Right kidney (tissue), 9 donors: ENCODE measurements at places on chromosomes 16 and 17.

DNA sequence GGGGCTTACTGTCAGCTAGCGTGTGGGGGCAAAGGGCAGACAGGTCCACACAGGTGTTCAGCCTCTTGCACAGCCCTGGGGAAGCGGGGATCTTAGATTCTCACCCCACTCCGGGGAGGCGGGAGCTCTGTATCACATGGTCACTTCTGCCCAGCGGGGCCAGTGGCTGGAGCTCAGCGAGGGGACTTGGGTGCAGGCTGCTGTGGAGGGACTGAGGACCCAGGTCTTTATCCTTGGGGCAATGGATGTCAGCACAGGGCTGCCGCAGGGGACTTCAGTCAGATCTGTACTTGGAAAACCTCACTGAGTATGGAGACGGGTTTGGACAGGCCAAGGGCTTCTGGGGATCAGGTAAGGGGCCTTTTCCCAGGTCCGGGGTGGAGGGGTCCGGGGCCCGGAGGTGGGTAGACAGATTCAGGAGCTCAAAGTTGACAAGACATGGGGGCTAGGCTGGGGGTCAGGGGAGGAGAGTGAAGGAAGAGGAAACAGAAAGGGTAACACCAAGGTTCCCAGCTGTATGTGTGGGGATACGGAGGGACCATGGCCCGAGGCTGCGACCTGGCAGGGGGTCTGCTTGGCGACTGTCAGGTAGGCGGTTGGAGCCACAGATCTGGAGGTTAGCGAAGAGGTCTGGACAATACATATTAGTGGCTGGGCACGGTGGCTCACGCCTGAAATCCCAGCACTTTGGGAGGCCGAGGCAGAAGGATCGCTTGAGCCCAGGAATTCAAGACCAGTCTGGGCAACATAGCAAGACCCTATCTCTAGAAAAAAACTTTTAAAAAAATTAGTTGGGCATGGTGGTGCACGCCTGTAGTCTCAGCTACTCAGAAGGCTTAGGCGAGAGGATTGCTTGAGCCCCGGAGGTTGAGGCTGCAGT, 15.1 kb upstream of the BAIAP2 start:
- no peak for DNase-seq

DNA sequence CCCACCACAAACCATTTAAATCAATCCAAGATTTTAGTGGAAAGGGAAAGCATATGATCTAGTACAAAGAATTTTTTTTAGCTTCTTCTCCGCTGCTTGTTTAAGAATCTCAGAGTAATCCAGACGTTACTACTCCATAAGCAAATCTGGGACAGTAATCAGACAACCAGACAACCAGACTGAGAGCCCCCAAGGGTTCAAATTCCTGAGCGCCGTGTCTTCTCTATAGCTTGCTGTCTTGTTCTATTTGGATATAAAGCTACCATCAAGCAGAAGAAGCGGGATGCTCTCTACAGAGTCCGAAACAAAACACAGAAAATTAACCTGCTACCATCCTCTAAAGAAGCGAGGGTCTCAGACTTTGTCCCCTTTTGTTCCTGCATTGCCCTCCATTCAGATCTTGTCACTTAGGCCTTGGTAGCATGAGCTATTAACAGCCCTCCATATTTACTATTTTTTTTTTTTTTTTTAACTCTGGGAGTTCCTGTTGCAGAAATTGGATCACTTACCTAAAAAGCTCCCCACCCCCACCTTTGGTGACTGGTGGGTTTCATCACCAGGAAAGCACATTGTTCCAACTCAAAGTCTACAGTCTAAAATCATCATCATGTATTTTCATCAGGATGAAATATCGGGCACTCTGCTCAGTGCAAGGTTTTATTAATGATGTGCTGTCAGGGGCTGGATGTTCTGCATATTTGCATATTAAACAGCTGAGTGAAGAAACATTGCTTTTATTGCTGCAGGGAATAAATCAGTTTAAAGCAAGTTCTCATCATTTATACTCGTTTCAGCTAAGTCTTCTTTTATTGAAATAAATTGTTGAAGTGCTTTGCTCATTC, 576.7 kb downstream of the WWOX start:
- DNase-seq: no peak

GRCh38 chr17:72358465-72358864, 237.6 kb downstream of the SOX9 start:
- no peak for DNase-seq

GRCh38 chr17:21678393-21679081, 13.8 kb upstream of the KCNJ18 start:
- DNase-seq: no peak

DNA sequence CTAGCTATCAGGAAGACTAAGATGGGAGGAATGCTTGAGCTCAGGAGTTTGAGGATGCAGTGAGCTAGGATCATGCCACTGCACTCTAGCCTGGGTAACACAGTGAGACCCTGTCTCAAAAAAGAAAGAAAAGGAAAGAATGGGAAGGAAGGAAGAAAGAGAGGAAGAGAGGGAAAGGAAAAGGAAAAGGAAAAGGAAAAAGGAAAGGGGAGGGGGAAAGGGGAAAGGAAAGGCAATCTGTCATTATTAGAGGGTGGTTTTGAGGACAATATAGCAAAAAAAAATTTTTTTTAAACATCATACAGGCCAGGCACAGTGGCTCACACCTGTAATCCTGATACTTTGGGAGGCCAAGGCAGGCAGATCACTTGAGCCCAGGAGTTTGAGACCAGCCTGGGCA, 20.4 kb downstream of the JUP start:
- DNase-seq: no peak

- DNase-seq: no peak
Observed at GRCh38 chr16:83328936-83329335, 478.8 kb upstream of the HSBP1 start.

GRCh38 chr17:14310605-14311004, 9.7 kb downstream of the HS3ST3B1 start:
- no peak for DNase-seq

DNA sequence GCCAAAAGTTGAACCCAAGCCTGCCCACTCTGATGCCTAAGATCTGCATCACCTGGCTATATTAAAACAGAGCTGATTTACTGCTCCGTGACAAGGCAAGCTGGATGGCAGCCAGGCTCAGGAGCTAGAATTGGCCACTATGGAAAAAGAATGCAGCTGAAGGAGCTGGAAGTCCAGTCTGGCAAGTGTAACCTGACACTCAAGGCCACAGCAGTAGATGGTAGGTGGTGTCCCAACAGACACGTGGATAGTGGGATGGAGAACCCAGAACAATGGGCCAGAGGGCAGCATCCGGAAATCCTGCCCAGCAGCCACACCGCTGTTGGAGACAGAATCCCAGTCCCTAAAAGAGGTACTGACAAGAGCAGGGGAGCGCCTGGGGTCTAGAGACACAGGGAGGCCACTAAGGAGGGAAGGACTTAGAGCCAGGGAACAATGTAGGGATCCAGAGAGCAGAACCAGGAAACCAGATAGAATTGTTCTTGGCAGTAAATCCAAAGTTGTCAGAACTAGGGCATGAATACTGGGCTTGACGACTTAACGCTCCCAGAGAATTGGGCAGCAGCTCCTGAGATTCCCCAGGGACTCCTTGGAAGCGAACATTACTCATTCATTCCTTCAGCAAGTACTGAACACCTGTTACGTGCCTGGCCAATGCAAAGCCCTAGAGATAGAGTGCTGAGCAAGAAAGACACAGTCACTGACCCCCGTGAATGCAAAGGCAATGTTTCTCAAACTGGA, 85.7 kb downstream of the CDYL2 start:
- no peak for DNase-seq

- DNase-seq: no peak
Observed at GRCh38 chr17:54426296-54426886, 474.3 kb upstream of the TOM1L1 start.

- DNase-seq: no peak
Observed at GRCh38 chr16:9932919-9933653, 249.1 kb downstream of the GRIN2A start.

GRCh38 chr17:40675905-40676304, 10.9 kb upstream of the KRT222 start:
- no peak for DNase-seq

- no peak for DNase-seq
Observed at GRCh38 chr17:13541032-13541480, 60.7 kb downstream of the HS3ST3A1 start.

DNA sequence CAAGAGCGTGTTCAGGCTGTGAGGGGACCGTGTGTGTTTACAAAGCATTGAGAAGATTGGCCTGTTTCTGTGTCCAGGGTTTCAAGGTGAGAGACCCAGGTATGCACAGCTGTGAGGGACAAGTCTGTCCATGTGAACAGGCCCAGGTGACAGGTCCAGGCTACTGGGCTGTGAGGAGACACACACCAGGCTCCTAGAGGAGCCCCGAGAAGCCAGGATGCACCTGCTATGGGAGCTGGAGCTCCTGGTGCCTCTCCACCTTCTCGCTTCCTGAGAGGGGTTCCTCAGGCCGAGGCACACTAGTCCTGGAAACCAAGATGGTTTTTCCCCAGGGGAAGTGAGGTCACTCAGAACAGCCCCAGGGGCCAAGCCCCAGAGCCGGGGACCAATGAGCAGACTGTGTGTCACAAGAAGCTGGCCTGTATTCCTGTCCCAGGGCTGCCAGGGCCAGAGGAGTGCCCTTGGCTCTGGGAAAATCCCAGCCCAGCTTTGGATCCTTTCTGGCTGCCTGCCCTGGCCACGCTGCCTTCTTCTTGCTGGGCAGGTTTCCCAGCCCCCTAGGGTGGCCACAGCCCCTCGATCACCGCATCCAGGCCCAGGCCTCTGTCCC, 153.4 kb upstream of the PLCG2 start:
- no peak for DNase-seq

DNA sequence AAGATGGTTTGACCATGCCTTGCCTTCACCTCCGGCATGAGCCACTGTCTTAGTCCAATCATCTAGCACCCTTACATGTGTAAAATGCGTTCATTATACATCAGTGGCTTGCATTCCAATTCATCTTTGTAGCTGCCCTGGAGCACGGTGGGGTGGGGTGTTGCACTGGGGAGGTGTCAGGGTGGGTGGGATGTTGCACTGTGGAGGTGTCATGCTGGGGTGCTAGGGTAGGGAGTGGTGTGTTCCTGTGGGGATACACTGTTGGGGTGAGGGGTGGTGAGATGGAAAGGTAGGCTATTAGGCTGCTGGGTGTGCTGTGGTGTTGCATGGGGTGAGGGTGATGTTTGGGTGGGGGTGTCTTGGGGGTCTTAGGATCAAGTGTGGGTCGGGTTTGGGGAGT, 47.0 kb downstream of the NLRC5 start:
- no peak for DNase-seq

DNA sequence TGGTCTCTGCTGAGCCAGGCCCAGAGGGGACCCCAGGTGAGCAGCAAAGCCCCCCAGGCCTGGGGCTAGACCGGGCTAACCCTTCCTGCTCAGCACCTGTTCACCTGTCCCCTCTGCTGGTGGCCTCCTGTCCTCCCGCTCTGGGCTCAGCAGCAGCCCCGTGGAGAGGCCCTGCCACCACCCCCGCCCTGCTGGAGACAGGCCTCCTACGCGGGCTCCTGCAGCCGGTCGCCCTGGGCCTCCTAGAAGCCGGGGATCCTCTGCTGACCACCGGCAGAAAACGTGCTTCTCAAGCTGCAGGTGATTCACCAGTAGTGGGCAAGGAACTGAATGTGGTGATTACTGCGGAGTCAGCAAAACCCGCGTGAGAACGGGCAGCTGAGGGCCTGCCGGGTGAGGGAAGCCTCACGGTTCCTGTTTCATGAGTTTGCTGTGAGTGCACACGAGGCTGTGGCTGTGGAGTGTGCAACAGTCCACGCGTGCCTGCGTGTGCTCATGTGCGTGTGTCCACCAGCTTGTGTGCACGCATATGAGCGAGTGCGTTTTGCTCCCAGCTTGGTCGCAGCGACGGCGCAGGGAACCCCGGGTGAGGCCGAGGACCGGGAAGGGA, 792 bp downstream of the SECTM1 start:
- DNase-seq: no peak

DNA sequence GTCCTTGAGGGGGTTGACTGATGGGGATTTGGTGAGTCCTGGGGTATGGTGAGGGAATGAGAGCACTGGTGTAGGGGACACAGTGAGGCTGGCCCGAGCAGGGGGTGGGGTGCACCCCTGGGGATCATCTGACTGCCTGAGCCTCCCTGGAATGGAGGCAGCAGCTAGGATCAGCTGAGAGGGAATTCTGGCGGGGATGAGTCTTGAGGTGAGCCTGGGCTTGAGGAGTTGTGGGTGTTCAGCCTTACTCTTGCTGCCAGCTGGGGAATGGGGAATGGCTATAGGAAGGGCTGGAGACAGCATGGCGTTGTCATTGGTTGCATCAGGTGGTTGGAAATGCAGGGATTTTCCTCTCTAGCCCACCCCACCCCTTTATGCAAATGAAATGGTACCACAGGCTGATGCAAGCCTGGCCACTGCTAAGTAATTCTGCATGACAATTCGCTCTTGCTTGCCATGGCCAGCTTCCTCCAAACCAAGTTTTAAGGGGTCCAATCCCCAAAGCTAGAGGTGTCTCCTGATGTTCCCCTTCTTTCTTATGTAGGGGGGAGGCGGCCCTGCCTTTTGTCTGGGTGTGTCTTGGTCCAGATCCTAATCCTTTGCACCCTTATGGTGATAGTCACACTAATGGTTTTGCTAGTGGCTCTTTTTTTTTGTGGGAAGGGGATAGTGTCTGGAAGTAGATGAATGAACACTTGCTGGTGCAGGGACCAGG, 7.5 kb downstream of the NFE2L1 start:
- no peak for DNase-seq

GRCh38 chr17:72116661-72117521, 3.9 kb upstream of the SOX9 start:
- peak; percentile 69 for DNase-seq

- no peak for DNase-seq
Observed at GRCh38 chr16:64339052-64339770, 782.7 kb downstream of the CDH11 start.

DNA sequence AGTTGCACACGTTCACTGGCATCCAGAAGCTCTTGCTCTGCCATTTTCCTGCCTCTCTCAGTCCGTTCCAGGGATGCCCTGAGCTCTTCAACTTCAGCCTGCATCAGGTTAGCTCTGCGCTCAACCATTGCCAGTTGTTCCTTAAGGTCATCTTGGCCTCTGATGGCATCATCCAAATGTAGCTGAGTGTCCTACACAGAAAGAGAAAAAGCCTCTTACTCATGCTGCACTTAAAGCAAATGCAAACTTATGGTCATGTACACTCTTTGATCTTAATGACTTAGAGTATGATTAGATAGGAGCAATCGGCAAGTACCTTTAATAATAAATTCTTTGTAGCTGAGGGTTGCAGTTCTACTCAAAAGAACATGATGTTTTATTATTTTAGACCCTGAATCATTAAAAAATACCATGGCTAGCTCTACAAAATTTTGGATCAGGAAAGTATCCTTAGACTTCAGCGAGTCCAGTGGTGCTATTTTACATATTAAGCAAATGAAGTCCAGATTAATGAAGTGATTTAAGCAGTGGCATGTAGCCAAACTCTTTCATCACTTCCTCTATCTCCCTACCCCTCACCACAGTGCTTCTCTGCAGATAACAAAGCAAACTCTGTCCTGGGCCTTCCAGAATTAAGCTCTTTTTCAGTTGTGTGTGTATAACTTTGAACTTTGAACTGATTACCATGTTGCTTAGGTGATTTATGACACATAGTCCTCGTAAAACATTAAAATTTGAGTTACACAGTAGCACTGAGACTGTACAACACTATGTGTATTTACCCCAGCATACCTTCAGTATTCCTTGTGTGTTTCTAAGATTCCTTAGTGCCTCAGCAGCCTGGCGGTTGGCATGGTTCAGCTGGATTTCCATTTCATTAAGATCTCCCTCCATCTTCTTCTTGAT, 22.1 kb downstream of the MYH4 start:
- no peak for DNase-seq

- no peak for DNase-seq
Observed at GRCh38 chr17:80017226-80018010, 18.3 kb downstream of the TBC1D16 start.

- no peak for DNase-seq
Observed at GRCh38 chr16:84813141-84813934, 6.4 kb upstream of the CRISPLD2 start.
